ENCODE measurements at places on chromosomes 1 and 21.

DNA sequence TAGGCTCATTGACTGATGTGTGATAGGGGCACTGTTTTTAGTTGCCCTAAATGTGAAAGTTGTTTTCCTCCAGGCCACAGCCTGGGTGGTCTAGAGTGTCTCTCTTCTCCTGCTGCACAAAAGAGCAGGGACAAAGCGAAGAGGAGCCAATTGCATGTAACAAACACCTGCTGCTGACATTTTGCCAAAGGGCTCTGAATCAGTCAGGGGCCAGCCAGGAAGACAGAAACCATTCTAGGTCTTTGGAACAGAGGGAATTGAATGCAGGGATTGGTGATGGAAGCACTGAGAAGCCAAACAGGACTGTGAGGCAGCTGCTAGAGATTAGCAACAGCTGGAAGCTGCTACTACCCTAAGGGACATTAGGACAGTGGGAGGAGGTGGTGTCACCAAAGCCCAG, 185.3 kb upstream of the POU3F1 start:
- DNase-seq = no peak

DNA sequence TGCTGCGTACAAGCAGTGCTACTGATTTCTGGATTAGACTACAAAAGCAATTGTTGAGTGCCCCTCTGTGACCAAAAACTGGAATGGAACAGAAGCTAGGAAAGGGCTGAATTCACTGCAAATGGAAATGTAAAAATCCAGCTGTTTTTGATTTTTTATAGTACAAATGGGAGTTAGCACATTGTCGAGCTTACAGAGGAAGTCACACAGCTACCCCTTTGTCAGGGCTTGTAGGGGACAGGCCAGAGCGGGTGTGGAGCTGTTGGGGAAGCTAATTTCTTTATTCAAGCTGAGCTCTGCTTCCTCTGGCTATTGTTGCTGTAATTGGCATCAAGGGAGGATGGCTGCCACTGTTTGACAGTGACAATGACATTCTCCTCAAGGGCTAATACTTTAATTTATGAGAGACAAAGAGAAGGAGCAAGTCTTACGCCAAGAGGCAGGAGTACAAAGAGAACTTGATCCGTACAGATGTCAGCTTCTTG, 96.1 kb downstream of the SLC35F3 start:
- DNase-seq = peak; percentile 7

GRCh38 chr1:204831186-204831585, 39.5 kb upstream of the NFASC start:
- no peak for DNase-seq

DNA sequence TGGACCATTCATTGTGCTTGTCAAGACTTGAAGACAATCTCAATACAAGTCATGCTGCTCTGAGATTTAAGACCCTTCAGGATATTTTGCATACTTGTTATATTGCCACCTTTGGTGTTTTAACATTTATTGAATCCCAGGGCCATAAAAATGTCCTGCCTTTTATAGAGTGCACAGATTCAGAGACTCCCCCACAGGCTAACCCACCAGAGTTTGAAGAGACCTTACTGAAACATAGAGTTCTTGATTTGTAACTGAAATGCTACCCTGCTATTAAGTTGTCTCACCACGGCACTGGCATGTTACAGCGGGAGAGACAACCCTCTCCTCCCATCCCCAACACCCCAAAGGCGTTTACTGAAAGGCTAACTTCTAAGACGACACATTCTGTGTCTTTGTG, 313.9 kb upstream of the USP24 start:
- DNase-seq = no peak

GRCh38 chr21:35142036-35142815, 93.1 kb upstream of the RUNX1 start:
- DNase-seq = no peak

GRCh38 chr21:45471525-45472221, 66.7 kb downstream of the COL18A1 start:
- no peak for DNase-seq

DNA sequence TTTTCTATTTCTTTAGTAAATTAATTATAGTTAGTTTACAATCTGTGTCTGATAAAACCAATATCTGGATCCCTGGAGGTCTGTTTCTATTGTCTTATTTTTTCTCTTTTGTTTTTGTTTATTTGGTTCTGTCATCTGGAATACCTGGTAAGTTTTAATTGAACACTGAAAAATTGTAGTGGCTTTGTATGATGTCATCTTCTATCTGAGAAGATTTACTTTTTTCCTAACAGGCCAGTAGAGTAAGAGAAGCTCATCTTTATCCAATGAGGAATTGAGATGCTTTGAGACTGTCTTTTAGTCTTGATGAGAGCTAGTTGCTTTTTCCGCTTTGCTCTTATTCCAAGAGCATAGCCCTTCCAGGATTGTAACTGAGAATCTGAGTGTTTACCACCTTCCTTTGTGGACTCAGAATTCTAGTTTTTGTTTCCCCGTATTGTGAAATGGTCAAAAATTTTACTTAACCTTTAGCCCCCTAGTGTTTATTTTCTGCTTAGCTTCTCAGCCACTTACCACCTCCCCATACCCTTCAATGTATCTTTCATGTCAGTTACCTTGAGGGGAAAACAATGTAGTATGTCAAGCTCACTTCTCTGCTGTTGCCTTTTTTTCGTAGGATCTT, 25.0 kb downstream of the PTGFRN start:
- no peak for DNase-seq

- peak; percentile 33 for DNase-seq
These were observed 41.5 kb downstream of the UBE4B start for GRCh38 chr1:10074059-10074851.

DNA sequence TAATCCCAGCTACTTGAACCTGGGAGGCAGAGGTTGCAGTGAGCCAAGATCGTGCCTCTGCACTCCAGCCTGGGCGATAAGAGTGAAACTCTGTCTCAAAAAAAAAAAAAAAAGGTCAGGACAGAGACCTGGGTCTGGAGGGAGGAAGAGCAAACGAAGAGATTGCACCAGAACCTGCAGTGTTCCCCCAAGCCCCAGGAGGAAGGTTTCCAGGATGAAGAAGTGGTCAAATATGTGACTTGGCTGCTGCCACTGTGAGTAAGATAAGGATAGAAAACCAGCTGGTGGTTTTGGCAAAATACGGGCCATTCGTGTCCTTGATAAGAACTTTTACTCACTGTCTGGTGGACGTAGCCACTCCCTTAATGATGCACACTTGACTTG, 42.2 kb downstream of the CLDN14 start:
- no peak for DNase-seq

GRCh38 chr1:228208831-228209551, 1.1 kb downstream of the OBSCN start:
- no peak for DNase-seq

GRCh38 chr21:26148071-26148839, 22.3 kb downstream of the APP start:
- no peak for DNase-seq

DNA sequence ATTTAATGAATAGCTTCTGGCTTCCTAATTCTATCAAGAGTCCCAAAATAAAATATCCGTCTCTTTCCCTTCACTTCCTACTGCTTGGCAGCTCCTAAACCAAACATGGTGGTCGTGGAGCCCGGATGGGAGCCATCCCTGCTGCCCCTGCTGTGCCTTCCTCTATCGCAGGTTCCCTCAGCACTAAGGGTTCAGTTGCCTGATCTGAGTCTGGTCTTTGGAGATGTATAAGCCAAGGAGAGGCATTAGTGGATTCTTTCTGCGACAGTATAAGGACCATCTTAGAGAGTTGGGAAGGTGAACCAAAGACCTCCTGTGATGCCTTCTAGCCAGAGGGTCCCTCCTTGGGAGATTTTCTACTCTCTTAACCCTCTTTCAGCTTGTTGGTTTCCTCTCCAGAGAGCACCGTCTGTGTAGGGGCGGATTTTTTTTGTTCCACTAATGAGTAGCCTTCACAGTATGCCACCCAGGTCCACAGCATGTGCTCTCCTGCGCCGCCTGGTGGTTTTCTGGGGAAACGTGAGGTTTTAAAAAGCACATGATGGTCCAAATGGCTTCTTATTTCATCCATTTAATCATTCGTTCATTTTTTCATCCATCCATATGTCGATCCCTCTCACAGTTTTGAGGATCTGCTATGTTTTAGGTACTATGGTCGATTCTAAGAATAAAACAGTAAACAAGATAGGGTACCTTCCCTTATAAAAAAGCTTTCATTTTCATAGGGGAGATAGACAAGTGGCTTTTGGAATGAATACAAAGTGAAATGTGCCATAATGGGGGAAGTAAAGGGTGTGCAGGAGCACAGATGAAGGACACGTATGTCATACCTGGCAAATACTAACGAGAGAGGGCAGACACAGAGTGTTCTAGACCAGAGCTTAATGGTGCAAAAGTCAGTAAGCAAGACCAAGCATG, 71.0 kb downstream of the NFASC start:
- peak; percentile 25 for DNase-seq

DNA sequence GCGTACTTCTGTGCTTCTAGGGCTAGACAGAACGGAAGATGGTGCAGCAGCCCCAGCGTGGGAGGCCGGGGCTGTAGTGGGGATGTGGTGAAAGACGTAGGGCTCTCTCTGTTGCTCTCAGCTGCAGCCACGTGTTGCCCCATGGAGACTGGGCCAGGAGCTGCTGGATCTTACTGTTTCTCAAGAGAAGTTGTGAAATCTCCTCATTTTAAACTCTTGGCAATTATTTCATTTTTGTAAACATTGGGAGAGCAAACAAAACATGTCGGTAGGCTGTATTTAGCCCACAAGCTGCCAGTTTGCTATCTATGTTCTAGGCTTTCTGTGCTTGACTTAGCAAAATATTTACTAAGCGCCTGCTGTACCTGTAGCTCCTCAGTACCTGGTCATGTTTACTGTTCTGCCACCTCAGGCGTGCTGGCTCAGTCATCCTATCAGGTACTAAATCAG, 15.9 kb upstream of the ELOA start:
- no peak for DNase-seq

- DNase-seq = no peak
These were observed at the start of gene GSTM1 for GRCh38 chr1:109687641-109688499. Gene GSTM1 (plus strand): TSS chr1:109687817. CDS start chr1:109687874, 57 bp downstream.

GRCh38 chr1:147853391-147853790, 49.2 kb upstream of the GJA8 start:
- no peak for DNase-seq

DNA sequence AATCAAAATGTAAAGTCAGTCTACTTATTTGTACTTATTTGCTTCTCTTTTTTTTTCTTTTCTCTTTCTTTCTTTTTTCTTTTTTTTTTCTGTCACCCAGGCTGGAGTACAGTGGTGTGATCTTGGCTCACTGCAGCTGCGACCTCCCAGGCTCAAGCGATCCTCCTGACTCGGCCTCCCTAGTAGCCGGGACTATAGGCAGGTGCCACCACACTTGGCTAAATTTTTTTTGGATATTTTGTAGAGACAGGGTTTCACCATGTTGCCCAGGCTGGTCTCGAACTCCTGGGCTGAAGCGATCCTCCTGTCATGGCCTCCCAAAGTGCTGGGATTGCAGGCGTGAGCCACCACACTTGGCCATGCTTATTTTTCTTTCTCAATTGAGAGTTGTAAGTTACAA, 98.8 kb upstream of the ZBTB40 start:
- DNase-seq = no peak

DNA sequence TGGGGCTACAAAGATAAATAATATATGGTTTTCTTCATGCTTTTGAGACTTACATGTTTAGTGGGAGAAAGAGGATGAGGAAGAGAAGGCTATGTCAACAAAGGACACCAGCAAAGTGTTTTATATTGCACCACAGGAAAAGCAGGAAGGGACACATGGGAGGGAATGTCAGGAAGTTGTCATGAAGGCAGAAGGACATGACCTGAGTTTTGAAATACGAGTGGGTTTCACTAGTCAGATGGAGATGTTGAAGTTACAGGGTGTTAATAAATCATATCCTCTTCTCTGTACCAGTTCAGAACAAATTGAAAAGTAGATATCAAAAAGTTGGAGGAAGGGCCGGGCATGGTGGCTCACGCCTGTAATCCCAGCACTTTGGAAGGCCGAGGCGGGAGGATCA, 18.2 kb upstream of the AGO1 start:
- DNase-seq = no peak

DNA sequence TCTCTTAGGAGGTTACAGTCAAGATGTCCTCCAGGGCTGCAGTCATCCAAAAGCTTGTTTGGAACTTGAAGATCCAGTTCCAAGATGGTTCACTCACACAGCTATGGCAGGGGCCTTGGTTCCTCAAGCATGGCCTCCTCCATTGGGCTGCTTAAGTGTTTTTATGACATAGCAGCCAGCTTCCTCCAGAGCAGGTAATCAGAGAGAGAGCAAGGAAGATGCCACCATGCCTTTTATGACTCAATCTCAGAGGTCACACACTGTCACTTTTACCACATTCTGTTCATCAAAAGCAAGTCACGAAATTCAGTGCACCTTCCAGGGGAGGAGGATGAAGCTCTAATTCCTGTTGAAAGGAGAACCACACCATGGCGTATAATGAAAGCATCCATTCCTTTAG, 17.1 kb downstream of the ELAPOR1 start:
- no peak for DNase-seq

- DNase-seq = no peak
These were observed 1.2 kb upstream of the S100A5 start for GRCh38 chr1:153541641-153542590.

DNA sequence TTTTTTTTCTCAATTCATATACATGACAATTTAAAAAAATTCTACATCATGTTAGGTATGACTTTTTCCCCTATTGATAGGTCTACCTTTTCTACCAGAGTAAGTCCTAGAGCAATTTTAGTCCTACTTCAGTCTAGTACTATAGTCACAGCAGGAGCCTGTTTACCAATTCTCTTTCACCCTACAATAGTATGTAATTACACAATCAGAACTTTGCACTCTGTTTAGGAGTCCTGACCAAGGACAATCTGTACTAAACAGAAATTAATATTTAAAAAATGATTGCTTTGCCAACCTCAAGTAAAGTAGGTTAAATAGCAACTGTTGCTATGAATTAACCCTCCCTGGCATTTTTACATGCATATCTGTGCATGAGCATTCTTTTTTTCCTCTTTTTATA, 810 bp upstream of the CYP4A11 start:
- no peak for DNase-seq

DNA sequence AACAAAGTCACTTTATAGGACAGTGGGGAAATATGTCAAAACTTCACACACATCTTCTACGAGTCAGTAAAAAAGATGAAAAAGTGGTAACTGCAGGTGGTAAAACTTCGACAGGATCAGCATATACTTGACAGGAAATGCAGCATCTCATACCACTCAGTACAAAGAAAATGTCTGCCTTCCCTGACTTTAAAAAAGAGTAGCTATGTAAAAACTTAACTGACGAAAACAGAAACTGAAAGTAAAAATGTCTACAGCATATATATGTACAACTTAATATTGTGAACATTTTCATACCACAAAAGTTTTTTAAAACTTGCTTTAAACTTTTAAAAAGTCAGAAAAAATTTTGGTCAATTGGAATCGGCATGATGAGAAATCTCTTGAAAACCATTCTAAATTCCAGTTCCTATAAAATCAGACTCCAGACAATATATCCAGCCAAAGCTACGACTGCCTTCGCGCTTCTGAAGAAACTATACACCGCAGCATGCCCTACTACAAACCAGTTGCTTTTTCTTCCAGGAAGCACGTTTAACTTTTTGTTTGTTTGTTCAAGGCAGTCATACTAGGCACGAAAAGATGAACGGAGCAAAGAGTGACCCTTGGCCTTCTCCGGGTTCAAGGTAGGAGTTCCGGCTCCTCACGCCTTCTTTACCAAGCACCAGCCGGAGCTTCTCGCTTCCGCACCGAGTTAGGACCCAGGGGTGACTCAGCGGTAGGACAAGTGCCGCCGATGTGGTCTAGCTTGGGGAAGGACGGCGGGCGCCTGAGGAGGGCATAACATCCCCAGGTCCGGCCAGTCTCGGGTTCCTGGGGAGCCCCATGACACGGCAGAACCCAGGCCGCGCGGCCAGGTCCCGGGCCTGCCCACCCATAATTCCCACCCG, 612 bp downstream of the PSMA5 start:
- no peak for DNase-seq

All from nucleus accumbens (tissue), 56 donors.